Activated CD4-positive, alpha-beta T cell treated with anti-CD3 and anti-CD28 coated beads for 36 hours (primary cell): ENCODE measurements at places on chromosomes 6 and 20. TPM values are rescaled to one million over a fixed set of nuclear protein-coding genes. Genes with fewer than 3 reads are reported as not detected.

Gene DSTN
- total RNA-seq, result 66.2 TPM

Gene ANKRD6
- 2.9 TPM for total RNA-seq

Gene ADGRF1
- total RNA-seq, result not detected

Gene ZBP1
- 0.30 TPM for total RNA-seq

Gene HLA-DQA2
- total RNA-seq, result not detected

Gene RPP21
- total RNA-seq, result 32.6 TPM

Gene COQ3
- 23.4 TPM for total RNA-seq

Gene FAXC
- total RNA-seq, result 0.16 TPM

Gene VSTM2L
- total RNA-seq, result not detected

Gene LINC00237
- not detected for total RNA-seq

Gene OXT
- not detected for total RNA-seq

Gene TREM1
- total RNA-seq, result 0.62 TPM

Gene TCF19
- total RNA-seq, result 88.0 TPM

Gene ANKEF1
- total RNA-seq, result 2.5 TPM

Gene ANGPT4
- total RNA-seq, result not detected

Gene LY6G5C
- total RNA-seq, result 1.5 TPM

DNA sequence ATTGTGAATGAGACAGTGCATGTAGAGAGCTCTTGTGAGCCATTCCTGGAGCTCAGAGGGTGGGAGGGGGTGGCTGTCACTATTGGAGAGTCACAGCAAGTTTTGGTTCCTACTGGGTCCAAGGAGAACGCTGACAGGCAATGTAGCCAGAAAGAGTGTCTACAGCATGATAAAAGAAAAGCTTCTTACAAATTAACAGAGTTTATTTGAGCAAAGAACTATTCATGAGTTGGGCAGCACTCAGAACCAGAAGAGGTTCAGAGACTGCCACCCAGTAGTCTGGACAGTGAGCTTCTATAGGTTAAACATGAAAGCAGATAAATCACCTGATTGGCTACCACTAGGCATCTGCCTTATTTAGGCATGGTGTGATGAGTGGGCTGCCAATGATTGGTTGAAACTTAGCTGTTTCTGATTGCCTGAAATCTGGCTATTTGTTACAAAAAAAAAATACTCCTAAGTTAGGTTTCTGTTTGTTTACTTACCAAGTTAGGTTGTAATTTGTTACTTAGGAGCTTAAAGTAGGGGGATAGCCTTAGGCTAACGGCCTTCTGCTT lies 473.4 kb downstream of the PREX1 start:
- H3K4me3 ChIP-seq, result no peak overlapping the region
- no peaks in the 10 kb centered on the region for H3K36me3 ChIP-seq
- no peak for DNase-seq
- no peak overlapping the region for H3K27ac ChIP-seq
- no peaks in the 10 kb centered on the region for H3K4me1 ChIP-seq

GRCh38 chr6:35706468-35706867 lies 17.8 kb upstream of the FKBP5 start:
- H3K4me3 ChIP-seq, result no peak overlapping the region
- H3K27me3 ChIP-seq, result no peaks in the 10 kb centered on the region
- H3K27ac ChIP-seq, result no peak overlapping the region
- no peak for DNase-seq

GRCh38 chr6:51057296-51057695 lies 238.6 kb downstream of the TFAP2B start:
- no peak overlapping the region for H3K4me3 ChIP-seq
- no peak overlapping the region for H3K27ac ChIP-seq
- H3K27me3 ChIP-seq, result no peaks in the 10 kb centered on the region
- no peak for DNase-seq
- H3K4me1 ChIP-seq, result no peaks in the 10 kb centered on the region

DNA sequence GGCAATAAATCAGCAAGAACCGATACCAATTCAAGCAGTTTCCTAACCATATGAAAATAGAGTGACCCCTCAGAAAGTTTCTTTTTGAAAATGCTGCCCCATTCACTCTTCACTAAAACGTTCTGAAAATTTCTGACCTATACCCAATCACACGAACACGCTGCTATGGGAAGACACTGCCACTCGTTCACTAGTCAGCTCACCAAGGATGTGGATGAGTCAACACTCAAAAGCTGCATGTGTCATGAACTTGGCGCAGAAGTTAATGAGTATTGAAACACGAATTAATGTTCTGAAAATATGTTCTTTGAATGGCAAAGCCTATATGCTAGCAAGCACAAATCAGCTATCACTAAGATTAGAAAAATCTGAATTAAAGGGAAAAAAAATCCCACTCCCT lies 84.2 kb downstream of the PREP start:
- H3K4me3 ChIP-seq, result no peak overlapping the region
- no peaks in the 10 kb centered on the region for H3K4me1 ChIP-seq
- H3K27me3 ChIP-seq, result no peaks in the 10 kb centered on the region
- peaks cover 41% of the 10 kb centered on the region for H3K36me3 ChIP-seq

DNA sequence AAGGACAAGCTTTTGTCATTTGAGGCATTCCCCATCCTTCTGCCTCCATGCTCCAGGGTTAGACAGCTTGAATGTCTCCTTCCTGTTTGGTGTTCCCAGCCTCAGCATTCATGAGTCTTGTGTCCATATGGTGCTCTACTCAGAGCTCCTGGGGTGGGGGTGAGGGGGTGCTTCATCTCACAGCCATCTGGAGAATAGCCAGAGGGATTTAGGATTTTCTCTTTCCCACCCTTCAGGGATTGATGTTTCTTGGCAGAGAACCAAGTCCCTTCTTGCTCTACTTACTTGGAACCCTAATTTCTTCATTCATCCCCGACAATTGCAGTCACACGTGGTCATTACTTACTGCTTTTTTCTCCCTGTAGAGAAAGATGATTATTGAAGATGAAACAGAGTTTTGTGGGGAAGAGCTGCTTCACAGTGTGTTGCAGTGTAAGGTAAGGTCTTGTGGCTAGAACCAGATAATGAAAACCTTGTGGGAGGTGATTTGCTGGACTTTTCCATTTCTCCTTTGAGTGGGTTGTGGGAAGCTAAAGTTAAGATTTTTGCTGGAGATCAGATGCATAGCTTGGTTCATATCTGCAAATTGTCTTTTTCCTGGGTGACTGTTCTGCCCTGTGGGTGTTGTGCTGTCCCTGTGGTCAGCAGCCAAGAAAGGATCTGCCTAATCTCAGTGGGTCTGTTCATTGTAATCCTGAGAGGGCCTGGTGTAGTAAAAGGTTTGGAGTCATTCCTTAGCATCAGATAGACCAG lies 18.6 kb downstream of the CMTR1 start:
- H3K4me3 ChIP-seq, result no peak overlapping the region
- peaks cover 19% of the 10 kb centered on the region for H3K4me1 ChIP-seq
- DNase-seq, result no peak
- peaks cover 54% of the 10 kb centered on the region for H3K36me3 ChIP-seq
- H3K27ac ChIP-seq, result peak overlapping the region; percentile 53
- H3K27me3 ChIP-seq, result no peaks in the 10 kb centered on the region

GRCh38 chr6:89058627-89059026 lies 21.9 kb upstream of the PNRC1 start:
- no peaks in the 10 kb centered on the region for H3K36me3 ChIP-seq
- H3K4me3 ChIP-seq, result no peak overlapping the region
- H3K27me3 ChIP-seq, result no peaks in the 10 kb centered on the region

DNA sequence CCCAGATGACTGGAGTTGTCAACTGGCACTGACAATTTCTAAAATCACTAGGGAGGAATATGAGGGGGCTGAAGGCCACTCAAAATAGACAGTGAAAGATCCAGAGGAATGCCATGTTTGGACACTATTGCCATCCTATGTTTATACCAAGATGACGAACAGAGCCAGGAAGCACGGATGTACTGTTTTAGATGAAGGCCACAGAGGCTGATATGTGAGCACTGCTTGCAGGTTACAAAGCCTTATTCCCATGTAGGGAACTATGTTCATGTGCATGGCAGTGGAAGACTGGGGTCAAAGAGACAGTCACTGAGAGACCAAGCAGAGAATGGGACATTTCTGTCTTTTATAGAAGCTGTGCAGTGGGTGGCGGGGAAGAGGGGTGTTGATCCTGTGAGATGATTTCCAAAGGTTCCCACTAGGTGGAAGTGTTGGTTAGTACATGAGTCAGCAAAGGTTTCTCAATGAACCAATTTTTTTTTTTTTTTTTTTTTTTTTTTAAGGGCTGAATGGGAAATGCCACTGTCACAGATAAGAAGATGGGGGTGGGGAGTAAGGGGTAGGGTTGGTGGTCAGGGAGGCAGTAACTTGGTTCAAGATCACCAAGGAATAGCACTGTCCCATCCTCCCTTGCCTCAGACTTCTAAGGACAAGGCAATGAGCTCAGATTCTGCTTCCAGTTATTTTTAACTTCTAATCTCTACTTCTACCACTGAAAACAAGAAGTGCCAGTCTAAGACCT lies 46.7 kb upstream of the MOCS1 start:
- no peaks in the 10 kb centered on the region for H3K36me3 ChIP-seq
- no peak overlapping the region for H3K4me3 ChIP-seq
- H3K4me1 ChIP-seq, result no peaks in the 10 kb centered on the region

DNA sequence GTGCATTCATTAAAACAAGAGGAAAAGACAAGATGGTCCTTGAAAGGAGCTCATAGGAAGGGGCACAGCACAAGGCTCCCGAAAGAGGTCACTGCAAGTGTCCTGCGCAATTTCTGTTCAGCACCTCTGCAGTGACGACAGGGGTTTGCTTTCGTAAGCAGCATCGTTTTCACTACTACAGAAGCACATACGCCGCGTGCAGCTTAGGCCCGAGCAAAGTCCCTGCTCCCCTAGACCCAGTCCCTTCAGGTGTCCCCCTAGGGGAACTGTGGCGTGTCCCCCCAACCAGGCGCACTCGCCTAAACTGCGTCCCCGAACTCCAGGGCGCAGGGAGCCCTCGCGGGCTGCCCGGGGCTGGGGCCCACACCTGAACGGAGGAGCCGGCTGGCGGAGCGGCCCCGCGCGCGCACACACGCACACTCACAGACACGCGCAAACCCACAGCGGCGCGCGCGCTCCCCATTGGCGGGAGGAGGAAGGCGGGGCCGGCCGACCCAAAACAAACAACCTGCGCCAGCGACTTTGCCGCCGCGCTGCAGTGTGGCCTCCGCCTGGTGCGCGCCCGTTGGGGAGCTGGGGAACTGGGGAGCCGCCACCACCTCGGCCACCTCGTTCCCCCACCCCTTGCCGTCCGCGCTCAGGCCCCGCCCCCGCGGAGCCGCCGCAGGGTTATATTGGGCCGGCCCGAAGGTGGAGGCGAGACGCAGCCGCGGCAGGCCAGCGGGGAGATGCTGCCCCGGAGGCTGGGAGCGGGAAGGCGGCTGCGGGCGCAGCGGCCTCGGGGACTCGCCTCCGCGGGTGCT lies at the start of gene FOXQ1:
Gene FOXQ1, plus strand, starts transcription at position 699 of the 803 bp plus-strand sequence. CDS start 607 bp downstream, outside the sequence.
- no peaks in the 10 kb centered on the region for H3K36me3 ChIP-seq
- peaks cover 24% of the 10 kb centered on the region for H3K4me1 ChIP-seq
- peaks cover 65% of the 10 kb centered on the region for H3K27me3 ChIP-seq
- peak within 1 kb of the TSS; percentile 53 for H3K4me3 ChIP-seq

DNA sequence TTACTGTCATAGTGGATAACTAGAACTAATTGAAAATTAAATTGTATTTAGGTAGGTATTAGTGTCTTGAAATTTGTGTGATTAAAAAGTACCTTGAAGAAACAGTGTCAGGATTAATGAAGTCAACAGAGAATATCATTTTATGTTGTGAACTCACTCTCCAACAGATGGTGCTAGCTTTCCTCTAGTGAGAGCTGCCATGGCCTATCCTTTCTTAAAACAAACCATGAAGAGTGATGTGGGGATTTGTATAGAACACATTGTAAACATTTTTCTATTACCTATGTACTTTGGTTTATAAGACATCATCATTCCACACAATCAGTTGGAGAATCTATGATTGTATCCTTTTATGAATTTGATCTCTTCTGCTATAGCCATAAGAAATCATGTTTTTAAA lies 4.8 kb upstream of the SRSF12 start:
- no peaks in the 10 kb centered on the region for H3K4me1 ChIP-seq
- no peak overlapping the region for H3K4me3 ChIP-seq
- H3K36me3 ChIP-seq, result no peaks in the 10 kb centered on the region
- no peak overlapping the region for H3K27ac ChIP-seq
- no peak for DNase-seq

DNA sequence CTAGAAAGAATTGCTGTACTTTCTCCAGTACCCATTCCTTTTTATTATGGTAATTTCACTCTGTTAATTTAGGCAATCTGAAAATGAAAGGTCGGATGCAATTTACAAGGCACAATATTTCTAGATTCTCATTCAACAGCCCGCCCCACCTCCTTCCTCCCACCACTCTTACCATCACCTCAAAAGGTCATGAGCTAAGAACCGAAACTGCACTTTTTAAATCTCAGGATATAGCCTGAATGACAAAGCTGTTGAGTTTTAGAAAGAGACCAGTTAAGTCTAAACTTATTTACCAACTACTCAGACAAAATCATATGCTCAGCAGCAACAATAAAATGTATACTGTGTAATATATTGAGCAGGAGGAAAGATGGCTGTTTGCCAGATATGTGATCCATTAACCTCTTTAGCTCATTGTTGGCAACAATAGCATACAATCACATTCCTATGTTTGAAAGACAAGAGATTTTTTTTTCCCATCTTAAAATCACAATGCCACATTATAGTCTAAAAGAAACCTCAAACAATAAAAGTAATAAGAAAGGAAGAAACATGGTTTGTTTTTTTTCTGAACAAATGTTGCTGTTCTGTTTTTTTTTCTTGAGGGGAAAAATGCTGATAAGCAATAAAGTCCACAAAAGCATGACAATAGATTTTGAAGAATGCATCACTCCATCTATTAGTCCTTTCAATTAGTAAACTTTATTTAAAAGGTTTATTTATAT lies 1.6 kb upstream of the HS3ST5 start:
- no peak overlapping the region for H3K27ac ChIP-seq
- peaks cover 2% of the 10 kb centered on the region for H3K4me1 ChIP-seq
- peaks cover 36% of the 10 kb centered on the region for H3K27me3 ChIP-seq
- H3K4me3 ChIP-seq, result no peak overlapping the region
- no peak for DNase-seq
- no peaks in the 10 kb centered on the region for H3K36me3 ChIP-seq

GRCh38 chr20:17316316-17317038 lies 89.6 kb downstream of the PCSK2 start:
- H3K4me3 ChIP-seq, result no peak overlapping the region
- DNase-seq, result no peak
- H3K36me3 ChIP-seq, result no peaks in the 10 kb centered on the region

- H3K27ac ChIP-seq, result no peak overlapping the region
- no peaks in the 10 kb centered on the region for H3K36me3 ChIP-seq
- H3K4me1 ChIP-seq, result peaks cover 2% of the 10 kb centered on the region
- no peak overlapping the region for H3K4me3 ChIP-seq
- DNase-seq, result no peak
Observed at GRCh38 chr6:53397283-53397682, 48.5 kb upstream of the ELOVL5 start.

- peak overlapping the region; percentile 98 for H3K4me3 ChIP-seq
- peaks cover 31% of the 10 kb centered on the region for H3K4me1 ChIP-seq
- peak overlapping the region; percentile 93 for H3K27ac ChIP-seq
- no peaks in the 10 kb centered on the region for H3K27me3 ChIP-seq
- no peaks in the 10 kb centered on the region for H3K36me3 ChIP-seq
Observed at GRCh38 chr6:133951881-133952814, 876 bp upstream of the TBPL1 start.

- H3K4me3 ChIP-seq, result no peak overlapping the region
- DNase-seq, result no peak
- peaks cover 2% of the 10 kb centered on the region for H3K4me1 ChIP-seq
- peaks cover 8% of the 10 kb centered on the region for H3K27me3 ChIP-seq
- no peaks in the 10 kb centered on the region for H3K36me3 ChIP-seq
Observed at GRCh38 chr6:117733341-117733740, 58.1 kb downstream of the NUS1 start.
